ENCODE measurements at places on chromosomes 16 and 17.

GRCh38 chr17:71600137-71600789 is 520.6 kb upstream of the SOX9 start:
- DNase-seq = no peak

- no peak for DNase-seq
Observed at GRCh38 chr16:80691111-80691741, 113.2 kb downstream of the CDYL2 start.

- DNase-seq = no peak
Observed at GRCh38 chr16:23742766-23743165, 12.1 kb upstream of the CHP2 start.

GRCh38 chr16:22161999-22162655 is at the start of gene SDR42E2:
Gene SDR42E2 (plus strand): TSS chr16:22162506. CDS start chr16:22165583, 3,077 bp downstream.
- no peak for DNase-seq

DNA sequence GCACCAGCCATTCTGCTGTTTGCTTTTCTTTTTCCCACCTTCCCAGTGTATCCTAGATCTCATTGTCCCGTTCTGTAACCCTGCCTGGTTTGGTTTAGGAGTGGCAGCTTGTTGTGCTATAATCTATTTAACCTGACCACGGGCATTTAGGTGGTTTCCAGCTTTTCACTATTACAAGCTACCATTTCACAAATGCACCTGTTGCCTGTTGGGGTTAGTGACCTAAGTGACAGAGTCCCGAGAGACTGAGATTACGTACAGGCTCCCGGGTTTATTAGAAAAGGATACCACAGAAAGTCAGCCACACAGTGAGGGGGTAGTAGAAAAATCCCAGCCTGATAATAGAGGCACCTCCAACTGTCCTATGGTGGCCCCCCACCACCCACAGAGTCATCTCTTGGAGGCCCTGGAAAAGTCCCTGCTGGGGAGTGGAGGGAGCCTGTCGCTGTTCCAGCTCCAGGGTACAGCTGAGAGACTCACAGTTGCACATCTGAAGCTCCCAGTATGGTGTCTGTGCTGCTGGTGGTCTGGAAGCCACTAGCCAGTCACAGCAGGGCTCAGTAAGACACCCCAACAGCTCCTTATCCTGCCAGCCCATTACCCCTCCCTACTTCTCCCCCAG is 21.2 kb downstream of the CLEC16A start:
- no peak for DNase-seq

DNA sequence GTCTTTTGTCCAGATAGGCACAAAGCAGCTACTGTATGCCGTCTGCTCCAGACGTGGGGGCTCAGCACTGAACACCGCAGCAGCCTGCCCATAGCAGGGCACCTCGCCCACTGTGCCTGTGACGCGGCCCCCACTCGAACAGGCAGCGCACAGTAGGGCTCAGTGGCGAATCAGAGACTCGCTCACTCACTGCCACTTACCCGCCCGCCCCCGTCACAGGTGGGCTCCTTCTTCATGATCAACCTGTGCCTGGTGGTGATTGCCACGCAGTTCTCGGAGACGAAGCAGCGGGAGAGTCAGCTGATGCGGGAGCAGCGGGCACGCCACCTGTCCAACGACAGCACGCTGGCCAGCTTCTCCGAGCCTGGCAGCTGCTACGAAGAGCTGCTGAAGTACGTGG is 23.6 kb downstream of the TPSG1 start:
- no peak for DNase-seq

DNA sequence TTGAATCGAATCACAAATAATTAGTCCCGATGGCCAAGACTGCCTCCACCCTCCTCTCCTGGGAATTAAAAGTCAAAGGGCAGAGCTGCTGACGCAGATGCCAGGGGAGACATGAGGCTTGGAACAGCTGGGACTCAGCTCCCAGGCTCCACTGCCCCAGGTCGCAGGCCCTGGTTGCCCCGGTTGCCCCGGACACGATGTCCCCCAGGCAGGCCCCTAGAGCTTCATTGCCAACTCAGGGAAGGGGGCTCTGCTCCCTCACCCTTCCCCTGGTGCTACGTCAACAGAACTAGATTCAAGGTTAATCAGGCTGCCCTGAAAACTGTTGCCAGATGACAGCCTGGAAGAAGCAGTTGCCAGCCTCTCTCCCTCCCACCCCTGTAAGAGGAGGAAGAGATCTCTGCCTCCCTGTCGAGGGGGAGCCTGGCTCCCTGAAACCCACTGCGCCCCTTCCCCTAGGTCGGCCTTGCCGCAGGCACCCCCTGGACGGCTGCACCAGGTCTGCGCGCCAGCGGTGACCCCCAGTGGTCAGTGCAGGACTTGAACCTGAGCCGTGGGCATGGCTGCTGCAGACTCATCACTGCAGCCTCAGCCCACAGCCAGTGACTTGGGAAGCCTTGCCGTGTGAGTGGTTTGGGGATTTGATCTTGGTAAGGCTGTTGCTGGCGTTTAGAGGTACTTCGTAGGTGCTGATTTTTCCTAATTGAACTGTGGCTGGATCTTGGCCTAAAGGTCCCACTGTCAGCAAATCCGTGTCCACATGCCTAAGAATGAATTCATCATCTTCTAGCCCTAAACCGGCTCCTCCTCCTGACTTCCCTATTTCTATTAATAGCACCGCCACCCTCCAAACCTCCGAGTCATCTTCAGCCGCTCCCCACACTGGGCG is 84.1 kb upstream of the TOB1 start:
- no peak for DNase-seq

DNA sequence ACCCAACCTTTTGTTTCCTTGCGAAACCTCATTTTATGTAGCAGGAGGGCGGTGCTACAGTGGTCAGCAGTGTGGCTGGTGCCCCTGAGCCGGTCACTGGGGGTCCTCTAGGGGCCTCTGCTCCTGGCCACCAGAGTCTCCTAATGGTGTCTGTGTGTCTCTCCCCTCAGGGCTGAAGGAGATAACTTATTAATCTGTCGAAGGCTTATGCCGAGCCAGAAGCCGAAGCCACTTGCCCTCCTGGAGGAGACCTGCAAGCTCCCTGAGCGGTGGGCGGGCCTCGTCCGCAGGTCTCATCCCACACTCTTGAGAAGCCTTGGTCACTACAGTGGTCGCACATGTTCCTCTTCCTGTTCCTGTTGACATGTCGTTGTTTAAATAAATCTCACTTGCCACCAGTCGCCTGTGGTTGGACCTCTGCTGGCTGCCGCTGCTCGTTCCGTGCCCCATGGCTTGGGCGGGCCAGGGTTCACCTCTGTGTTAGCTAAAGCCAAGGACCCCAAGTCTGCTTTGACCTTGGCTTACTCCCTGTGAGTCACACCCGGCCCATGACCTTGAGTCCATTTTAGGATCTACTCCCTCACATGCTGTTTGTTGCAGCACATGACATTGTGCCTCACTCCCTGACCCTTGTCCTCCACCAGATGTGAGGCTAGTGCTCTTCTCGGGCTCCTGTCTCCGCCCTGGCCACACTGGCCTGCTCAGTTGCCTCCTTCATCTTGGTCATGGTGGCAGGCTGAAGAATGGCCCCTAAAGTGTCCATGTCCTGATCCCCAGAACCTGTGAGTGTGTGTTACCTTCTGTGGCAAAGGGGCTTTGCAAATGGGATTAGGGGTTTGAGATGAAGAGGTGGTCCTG is 38.7 kb upstream of the AQP8 start:
- DNase-seq = no peak

DNA sequence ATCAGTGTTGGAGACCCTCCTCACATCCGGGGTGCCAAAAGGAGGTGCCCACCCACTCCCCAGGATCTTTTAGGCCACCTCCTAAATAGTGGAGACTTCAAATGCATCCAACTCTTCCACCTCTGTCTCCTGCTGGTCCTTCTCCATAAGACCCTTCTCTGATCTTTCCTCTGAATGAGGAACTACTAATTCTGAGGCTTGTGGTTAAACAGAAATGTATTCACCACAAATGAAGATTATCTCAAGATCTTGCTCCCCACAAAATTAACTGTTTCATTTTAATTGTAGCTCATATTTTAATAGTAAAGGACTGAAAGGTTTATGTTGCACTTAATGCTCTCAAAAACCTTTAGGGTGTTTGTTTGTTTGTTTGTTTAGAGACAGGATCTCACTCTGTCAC is 34.1 kb downstream of the TLE7 start:
- DNase-seq = no peak

DNA sequence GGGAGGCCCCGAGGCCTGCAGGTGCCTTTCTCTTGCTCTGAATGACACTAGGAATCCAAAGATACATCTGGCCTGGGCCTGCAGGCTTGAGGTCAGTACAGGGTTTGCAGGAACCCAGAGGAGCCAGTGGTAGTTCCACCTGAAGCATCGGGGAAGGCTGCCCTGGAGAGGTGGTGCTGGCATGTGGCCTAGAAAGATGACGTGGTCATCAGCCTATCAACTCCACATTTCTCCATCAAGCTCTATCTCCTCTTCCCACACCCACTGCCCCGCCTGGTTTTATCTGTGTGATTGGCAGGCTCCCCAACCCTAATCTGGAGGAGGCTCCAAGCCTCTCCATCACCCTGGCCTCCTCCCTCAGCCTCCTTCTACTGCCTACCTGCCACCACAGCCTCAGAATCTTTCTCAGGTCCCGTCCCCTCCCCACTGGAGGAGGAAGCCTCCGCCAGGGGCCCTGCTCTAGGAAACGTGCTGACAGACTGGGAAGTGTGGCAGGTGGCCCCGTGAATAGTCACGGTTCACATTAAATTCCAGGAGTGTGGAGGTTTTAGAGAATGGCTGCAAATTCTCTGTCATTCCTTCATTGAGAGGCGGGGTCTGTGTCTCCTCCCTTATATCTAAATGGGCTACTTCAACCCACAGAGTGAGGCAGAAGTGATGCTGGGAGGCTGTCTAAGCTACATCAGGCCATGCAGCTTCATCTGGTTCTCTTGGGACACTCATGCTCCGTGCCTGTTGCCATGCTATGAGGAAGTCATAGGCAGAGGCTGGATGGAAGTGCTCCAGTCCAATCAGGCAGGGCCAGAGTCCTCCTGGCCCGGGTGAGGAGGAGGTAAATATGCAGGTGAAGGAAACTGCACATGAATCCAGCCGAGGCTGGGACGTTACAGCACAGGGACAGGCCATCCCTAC is 11.4 kb upstream of the MAP2K3 start:
- no peak for DNase-seq

- no peak for DNase-seq
Observed at GRCh38 chr17:17385491-17385890, 82.3 kb downstream of the NT5M start.

DNA sequence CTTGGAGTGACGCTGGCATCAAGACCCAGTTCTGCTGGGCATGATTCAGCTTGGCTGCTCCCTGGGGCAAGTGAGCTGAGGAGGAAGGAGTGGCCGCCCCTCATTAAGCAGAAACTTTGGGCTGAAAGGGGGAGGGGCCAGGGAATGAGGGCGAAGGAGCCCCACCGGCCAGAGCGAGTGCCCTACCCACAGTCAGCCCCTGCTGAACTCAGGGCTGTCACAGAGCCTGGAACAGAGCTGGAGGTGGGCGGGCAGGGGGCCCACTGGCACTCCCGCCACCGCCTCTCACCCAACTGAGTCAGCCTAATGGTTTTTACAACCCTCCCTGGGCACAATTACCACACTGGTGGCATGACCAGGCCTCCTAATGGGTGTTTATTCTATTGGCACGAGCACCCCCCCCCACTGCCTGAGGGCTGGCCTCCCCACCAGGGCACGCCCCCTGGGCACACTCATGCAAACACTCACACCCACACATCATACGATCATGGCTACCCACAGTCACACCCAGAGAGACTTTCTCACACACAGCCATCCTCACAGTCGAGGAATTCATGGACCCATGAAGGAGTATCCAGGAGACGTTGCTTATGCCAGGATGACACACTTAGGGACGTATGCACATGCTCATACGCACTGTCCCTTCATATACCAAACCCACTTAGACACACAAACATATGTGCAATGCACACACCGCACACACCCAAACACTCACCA is 19.2 kb downstream of the UNC119 start:
- no peak for DNase-seq

GRCh38 chr17:40953881-40954280 is 12.9 kb downstream of the KRT39 start:
- DNase-seq = no peak

- DNase-seq = no peak
Observed at GRCh38 chr16:4241928-4242283, at the start of gene SRL. Gene SRL (minus strand): TSS chr16:4242080. CDS start chr16:4242067, 13 bp downstream.

DNA sequence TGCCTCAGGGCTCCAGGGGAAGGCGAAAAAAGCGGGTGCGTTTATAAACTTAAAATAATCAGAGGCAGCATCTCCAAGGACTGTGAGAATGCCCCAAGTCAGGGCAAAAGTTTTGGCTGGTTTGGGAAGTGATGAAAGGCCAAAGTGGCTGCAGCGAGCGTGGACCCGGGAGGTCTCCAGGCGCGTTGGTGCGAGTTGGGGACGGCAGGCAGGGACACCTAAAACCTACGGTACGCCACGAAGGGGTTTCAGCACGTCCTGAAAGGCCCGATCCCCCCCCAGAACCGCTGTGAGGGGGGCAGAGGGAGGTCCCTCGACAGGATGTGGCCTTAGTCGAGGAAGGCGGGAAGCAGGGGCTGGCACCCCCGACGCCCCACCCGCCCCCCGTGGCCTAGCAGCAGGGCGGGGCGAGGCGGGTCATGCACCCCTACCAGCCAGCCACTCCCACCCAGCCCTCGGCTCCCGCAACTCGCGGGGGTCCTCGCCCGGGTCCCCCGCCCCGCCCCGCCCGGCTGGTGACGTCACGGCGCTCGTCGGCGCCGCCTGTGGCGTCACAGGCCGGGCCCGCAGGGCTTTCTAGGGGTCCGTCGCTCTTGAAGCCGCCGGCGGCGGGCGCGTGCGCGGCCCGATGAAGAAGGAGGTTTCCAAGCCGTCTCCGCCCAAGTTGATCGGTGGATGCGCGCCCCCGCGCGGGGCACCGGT is at the start of gene MYCBPAP:
Gene MYCBPAP, plus strand, starts transcription at position 569 of the 702 bp plus-strand sequence. CDS start 236 bp downstream, outside the sequence.
- no peak for DNase-seq

DNA sequence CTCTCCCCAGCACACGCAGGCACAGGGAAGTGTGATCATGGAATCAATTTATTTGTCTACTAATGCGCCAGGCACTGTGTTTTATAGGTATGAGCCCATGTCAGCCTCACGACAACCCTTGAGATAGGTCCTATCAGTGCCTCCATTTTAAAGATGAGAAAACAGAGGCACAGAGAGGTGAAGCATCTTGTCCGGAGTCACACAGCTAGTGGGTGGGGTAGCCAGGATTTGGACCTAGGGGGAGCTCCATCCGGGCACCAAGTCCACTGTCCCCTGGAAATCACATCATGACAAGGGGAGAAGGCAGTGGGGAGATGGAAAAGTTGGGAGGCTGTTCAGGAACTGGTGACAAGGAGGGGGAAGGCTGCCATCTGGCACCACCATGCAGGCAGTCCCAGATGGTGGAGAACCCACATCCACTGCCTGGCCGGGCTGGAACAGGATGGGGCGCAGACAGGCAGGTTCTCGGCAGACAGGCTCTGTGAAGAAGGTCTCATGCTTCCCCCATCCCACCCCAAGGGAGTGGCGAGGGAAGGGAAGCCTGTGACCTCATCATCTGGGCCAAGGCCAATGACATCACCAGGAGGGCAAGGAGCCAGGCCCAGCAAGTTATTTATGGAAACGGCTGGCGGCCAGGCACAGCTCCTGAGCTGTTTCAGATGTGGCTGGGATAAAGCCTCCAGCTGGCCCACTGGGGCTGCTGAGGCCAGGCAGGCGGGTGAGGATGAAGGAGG is 126.0 kb upstream of the SDK2 start:
- DNase-seq = no peak

- no peak for DNase-seq
Observed at GRCh38 chr17:76633628-76634328, 9.8 kb downstream of the ST6GALNAC1 start.

GRCh38 chr17:39094607-39095308 is 56.7 kb downstream of the PLXDC1 start:
- DNase-seq = no peak

- no peak for DNase-seq
Observed at GRCh38 chr17:50283246-50283645, 9.0 kb downstream of the TMEM92 start.

Measured in cortex of kidney (tissue), 1 donor.